ENCODE measurements at places on chromosomes 2 and 18. TPM values are rescaled to one million over a fixed set of nuclear protein-coding genes. Genes with fewer than 3 reads are reported as not detected.

DNA sequence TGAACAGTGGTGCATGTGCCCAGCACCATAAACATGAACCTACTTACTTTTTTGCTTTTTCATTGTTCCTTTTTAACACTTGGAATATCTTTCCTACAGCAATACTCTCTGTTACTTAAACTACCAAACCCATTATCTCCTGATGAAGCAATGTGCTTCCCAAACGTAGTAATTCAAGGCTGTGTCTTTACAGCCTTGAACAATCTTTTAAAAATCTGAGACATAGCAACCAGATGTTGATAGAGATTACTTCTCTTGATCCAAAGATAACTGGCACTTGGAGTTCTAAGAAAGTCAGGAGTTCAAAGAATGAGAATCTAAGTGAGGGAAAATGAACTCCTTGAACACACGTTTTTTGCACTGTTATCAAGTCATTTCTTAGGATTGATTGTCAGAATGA lies 40.4 kb downstream of the ATP8B1 start:
- DNase-seq = no peak

GRCh38 chr2:207746131-207746530 lies 23.6 kb downstream of the FZD5 start:
- no peak for DNase-seq

DNA sequence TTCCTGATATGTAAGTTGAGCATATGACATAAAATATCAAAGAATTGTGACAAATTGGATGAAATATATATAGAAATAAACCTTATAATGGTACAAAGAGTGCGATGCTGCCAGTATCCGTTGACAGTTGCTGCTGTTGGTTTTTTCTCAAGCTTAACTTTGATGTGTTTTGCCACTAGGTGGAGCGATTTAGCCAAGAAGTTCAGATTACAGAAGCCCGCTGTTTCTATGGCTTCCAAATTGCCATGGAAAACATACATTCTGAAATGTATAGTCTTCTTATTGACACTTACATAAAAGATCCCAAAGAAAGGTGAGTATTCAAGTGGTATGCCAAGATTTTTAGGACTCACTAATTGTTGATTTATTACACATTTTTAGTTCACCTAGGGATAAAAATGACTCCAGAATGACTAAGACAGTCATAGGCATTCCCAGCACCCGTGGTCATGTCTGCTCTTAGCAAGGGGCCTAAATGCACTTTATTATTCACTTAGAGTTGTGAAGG lies 2.1 kb downstream of the RRM2 start:
- DNase-seq = peak; percentile 78

DNA sequence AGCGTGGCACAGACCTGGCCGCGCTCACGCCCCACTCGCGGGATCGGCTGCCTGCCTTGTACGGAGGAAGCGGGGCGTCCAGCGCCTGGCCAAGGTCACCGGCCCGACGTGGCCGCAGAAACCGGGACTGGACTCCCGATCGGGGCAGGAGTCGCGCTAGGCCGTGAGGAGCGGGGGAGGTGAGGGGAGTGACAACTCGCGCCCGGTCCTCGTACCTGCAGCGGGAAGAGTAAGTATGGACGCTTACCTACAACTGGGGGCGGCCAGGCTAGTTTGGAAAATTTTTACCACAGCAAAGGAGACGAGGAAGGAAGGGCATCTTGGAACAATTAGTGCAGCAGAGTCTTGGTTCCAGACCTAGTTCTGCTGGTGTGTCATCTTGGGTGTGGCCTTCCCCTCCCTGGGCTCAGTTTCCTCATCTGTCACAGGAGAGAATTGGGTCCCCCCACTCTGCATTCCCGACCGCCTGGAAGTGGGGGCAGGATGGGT lies 693 bp downstream of the UBE2F start:
- DNase-seq = no peak

GRCh38 chr18:24055878-24056277 lies 41.3 kb downstream of the TTC39C start:
- no peak for DNase-seq

DNA sequence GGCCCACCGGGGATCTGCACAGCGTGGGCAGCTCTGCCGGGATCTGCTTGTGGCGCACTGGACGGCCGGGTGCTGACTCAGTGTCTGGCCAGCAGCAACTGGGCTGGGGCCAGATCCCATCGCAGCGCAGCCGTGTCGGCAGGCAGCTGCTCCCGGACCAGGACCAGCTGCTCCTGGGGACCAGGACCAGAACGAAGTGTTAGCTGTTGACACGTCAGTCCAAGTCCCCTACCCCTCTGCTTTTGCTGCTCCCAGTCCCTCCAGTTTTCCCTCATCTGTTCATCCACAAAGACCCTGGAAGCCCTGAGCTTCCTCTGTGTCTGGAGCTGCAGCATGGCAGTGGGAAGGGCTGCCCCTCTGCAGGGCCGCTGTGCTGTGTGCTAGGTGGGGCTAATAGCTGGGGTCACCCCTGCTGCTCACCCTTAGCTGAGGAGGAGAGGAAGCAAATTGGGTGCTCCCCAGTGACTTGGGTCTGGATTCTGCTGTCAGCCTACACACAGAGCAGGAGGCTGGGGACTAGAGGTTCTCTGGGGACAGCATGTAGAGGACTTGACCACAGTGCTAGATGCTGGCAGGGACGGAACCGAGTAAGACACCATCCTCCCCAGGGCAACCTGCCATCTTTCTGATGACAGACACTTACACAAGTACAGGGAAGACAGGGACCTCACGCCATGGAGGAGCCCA lies 16.9 kb upstream of the KIF1A start:
- no peak for DNase-seq

GRCh38 chr18:77342736-77343135 lies 93.1 kb downstream of the GALR1 start:
- DNase-seq = no peak

- DNase-seq = no peak
Measured at GRCh38 chr2:32516567-32516966, 111.3 kb upstream of the TTC27 start.

DNA sequence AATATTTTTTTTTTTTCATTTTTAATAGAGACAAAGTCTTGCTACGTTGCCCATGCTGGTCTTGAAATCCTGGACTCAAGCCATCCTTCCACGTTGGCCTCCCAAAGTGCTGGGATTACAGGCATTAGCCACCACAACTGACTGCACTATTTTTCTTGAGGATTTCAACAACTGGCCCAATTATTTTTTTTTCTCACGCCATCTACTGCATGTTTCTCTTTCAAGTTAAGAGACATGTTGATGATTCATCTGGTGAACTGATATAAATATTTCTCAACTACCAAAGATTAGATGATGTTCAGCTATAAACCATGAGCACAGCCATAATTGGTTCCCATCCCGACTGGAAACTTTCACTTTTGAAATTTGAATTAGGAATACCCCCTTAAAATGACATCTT lies 688.4 kb upstream of the SYT4 start:
- no peak for DNase-seq

- DNase-seq = no peak
Measured at GRCh38 chr2:219445220-219445640, 10.6 kb downstream of the SPEG start.

GRCh38 chr18:39053571-39053970 lies 1488.0 kb upstream of the CELF4 start:
- no peak for DNase-seq

DNA sequence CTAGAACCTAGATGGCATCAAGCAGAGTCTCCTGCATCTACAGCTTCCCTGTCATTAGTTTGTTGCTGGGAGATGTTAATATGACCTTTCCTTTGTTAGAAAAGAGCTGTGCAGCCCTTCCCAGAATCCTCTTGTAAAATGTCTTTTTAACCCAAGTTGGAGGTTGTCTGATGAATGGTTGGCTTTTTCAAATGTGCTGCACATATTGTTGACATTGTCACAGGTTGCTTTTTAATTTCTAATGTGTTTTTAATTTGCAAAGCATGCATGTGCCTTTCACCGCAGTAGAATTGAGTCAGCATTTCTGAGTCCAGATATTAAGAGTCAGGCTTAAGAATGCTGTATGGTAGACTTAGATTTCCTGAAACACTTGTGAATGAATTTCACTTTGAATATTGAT lies 120.8 kb downstream of the GREB1L start:
- no peak for DNase-seq

GRCh38 chr2:27735263-27735904 lies 36.1 kb upstream of the MRPL33 start:
- DNase-seq = peak; percentile 73

GRCh38 chr2:223166983-223167650 lies 115.1 kb downstream of the KCNE4 start:
- DNase-seq = no peak

Gene MARCO
- not detected for polyA plus RNA-seq

Gene RNF152
- 13.0 TPM for polyA plus RNA-seq

Gene SERPINB12
- polyA plus RNA-seq = not detected

Gene APCDD1
- polyA plus RNA-seq = 74.6 TPM

Gene SIX3
- polyA plus RNA-seq = not detected

Data from left kidney (tissue), 8 donors.